MV-4-11 (cell line): ENCODE measurements at places on chromosomes 2 and 18.

GRCh38 chr2:138276339-138276738, 225.2 kb upstream of the SPOPL start:
- no peak for DNase-seq

- DNase-seq: no peak
Measured at GRCh38 chr2:39068299-39069135, 52.3 kb downstream of the SOS1 start.

DNA sequence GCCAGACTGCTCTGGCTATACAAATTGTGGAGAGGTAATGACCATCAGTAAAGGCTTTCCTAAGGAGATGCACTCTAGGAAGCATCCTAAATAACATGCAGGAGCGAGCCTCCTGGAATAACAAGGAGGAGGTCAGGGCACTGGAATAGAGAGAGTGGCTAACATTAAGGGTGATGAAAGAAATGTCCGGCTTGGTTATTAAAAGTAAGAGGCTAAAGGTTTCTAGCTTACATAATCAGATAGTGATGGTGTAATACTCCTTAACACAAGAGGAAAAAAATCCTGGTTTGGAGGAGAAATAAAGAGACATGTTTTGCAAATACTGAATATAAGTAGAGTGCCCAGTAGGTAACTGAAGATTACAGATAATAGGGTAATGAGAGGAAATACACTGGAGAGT, 365.7 kb downstream of the ZEB2 start:
- DNase-seq: no peak

GRCh38 chr2:219461669-219462068, 27.0 kb downstream of the SPEG start:
- DNase-seq: no peak

- peak; percentile 85 for DNase-seq
Measured at GRCh38 chr2:48169141-48169592, 262.9 kb upstream of the FBXO11 start.

GRCh38 chr2:134334542-134335353, 80.9 kb downstream of the MGAT5 start:
- no peak for DNase-seq

DNA sequence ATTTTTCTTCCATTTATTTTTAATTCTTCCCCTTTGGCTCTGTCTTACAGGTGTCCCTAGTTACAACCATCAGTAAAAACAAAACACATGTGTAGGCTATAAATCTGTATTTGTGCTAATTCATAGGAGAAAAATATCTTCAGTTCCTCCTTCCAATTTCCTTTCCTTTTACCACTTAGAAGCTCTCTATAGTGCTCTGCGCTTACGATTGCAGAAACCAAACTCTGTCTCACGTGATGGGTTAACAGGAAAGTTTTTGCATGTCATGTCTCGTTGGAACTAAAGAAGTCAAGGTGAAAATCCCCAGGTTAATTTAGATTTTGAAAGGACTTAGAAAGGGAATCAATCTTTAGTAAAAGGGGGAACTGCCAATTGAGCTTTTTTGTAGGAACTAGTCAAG, 1390.5 kb upstream of the ZEB2 start:
- peak; percentile 3 for DNase-seq
